Panc1 (cell line): ENCODE measurements at places on chromosomes 12 and 14. TPM values are rescaled to one million over a fixed set of nuclear protein-coding genes. Genes with fewer than 3 reads are reported as not detected.

The KLRK1 gene
- total RNA-seq = 0.95 TPM

The NUP107 gene
- total RNA-seq = 82.3 TPM

The KCNA5 gene
- not detected for total RNA-seq

The KRT6C gene
- total RNA-seq = not detected

The CCDC92 gene
- 53.7 TPM for total RNA-seq

The PYGL gene
- total RNA-seq = 23.0 TPM

The SLC4A8 gene
- total RNA-seq = 18.8 TPM

The TAS2R13 gene
- total RNA-seq = 0.39 TPM

The IKZF4 gene
- 6.9 TPM for total RNA-seq

The ANKS1B gene
- 9.7 TPM for total RNA-seq

DNA sequence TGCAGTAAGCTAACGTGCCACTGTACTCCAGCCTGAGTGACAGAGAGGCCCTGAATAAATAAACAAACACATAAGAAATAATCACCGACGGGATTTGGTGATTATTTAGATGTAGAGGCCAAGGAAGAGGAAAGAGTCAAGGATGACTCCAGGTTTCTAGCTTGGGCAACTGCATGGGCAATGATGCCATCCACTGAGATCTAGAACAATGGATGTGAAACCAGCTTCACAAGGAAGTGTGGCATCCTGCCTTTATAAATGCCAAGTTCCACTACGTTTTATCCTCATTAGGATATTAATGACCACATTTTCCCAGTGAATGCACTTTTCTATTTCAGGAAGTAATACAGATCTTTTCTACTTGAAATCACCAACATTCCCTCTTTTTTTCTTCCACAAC is 10.9 kb upstream of the PTGER2 start:
- DNase-seq = no peak

GRCh38 chr12:3204730-3205531 is 127.8 kb downstream of the TSPAN9 start:
- no peak for DNase-seq

DNA sequence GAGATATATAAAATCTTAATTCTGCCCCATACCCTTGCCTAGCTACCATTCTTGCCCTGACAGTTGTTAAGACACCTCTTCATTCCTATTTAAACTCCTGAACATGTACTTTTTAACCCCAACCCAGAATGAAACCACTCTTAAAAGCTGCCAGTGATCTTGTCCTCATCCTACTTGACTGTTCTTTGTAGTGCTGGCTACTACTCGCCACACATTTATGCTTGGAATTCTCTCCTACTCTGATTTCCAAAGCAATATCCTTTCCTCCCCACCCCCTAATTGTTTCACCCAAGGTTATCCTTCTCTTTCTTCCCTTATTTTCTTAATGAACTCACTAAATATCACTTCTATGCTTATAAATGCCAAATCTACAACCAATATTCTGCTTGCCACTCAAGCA is 4.1 kb downstream of the NFYB start:
- DNase-seq = no peak

DNA sequence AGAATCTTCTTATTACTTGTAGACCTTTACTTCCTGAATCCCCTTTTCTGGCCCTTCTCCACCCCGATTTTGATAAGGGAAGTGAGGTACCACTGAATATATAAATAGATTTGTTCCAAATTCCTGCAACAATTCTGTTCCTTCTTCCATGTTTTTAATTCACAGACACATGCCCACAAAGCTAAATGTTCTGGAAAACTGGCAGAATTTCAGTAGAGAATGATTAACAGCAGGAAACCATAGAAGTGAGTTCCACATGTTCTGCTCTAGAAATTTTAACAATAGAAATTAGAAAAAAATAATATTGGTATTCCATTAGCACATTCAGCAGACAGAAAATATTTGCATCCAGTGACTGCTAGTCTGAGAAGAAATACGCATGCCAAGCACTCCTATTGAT is 139.6 kb downstream of the SLC2A13 start:
- DNase-seq = no peak

DNA sequence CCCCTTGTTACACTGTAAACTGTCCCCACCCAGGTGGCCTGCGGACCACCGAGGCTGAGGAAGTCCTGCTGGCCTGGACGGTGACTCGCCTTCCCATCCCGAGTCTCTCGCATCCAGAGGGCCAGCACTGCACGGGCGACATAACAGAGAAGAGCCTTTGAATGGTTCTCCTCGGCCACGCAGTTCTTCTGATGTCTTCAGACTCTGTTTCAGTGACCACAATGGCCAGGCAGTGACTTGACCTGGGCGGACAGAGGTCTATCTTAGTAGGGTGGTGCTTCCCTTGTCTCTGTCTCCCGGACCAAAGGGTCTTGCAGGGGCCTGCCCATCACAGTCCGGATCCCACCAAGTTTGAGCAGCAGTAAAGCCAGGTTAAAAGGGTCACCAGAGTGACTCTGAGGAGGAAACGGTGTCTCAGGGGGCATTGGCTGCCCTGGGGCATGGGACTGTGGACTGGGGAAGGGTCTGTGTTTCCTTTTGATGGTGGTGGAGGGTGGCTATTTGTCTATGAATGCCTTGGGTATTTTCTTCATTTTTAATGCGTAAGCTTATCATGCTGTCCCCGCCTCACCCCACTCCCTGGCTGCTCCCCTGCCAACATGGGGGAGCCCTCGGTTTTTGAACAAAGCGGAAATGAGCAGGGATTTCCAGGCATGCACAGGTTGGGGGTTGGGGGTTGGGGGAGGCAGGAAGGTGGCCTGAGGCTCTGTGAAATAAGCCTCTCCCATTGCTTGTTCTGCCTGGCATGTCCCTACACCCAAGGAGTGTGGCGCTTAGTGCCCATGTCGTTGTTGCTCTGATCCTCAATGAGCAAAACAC is 10.3 kb downstream of the KRT85 start:
- no peak for DNase-seq

DNA sequence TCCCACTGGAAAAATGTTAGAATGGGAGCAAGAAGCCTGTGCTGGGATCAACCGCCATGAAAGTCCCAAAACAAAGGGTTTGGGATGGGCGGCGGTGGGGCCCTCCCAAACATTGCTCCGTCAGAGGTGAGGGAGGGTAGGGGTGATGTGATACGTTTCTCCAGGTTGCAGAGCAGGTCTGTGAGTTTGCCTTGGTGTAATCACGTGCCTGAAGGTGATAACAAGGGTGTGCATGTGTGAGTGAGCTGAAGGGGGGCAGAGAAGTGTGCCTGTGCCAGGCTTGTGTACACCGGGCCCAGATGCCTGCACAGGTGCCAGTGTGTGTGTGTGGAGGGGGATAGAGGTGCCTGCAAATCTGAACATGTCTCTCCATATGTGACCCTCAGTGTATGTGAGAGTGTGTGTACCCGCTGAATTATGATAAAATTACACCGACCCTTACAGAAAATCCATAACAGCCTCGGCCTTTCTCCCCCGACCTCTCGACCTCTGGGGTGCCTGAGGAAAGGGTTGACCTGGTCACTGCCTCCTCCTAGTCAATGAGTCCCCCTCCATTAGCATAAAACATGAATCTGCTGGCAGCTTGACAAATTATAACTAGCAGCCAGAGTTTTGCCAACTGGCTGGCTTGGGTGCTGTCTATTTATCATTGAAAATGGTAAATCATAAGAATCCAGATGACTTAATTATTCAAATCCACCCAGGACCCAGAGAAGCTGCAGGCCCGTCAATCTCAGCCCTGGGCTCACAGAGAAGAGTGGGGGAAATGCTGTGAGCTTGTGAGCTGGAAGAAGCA is 55.6 kb downstream of the SMUG1 start:
- no peak for DNase-seq

GRCh38 chr14:20799892-20800544 is 2.6 kb downstream of the RNASE1 start:
- no peak for DNase-seq

- no peak for DNase-seq
Measured at GRCh38 chr14:26175658-26176057, 422.2 kb downstream of the NOVA1 start.

DNA sequence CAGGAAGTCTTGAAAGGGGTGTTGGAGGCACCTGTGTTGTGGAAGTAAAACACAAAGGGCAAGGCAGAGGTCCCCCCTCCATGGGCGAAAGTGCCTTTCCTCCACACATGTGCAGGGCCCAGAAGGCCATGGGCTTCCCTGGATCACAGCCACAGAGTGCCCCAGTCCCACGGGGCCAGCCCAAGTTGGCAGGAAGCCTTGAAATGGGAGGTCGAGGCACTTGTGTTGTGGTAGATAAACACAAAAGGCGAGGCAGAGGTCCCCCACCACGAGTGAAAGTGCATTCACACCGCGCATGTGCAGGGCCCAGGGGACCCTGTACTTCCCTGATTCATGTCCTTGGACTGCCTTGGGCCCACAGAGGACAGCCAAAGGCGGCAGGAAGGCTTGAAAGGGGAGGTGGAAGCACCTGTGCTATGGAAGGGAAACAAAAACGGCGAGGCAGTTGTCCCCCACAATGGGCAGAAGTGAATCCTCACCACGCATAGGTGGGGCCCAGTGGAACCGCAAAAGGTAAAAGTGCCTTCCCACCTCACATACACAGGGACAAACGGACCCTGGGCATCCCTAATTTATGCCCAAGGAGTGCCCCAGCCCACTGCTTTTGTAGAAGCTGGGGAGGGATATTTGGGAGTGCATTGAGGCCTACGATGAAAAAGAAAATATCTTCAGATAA is 585.4 kb downstream of the ALG10 start:
- DNase-seq = no peak

DNA sequence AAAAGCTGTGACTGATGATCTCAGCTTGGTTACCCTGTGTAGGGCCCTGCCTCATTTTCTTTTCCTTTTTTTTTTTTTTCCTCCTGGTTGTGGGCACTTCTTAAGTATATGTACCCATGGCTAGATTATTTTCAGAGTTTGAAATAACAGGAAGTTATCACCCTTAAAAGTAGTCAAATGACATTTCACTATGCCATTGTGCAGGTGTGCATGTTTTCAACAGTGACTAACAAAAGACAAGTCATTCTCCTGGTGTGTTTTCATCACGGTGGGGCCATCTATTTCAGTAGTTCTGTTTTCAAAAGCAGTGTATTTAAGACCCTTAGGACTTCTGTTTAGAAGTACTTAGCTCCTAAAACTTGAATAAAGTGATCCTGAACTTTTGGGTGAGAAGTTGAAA is 15.0 kb downstream of the GABARAPL1 start:
- DNase-seq = no peak

- DNase-seq = no peak
Measured at GRCh38 chr12:93441081-93441616, 598 bp downstream of the UBE2N start.
